ENCODE measurements at places on chromosomes 7 and 10. TPM values are rescaled to one million over a fixed set of nuclear protein-coding genes. Genes with fewer than 3 reads are reported as not detected.

DNA sequence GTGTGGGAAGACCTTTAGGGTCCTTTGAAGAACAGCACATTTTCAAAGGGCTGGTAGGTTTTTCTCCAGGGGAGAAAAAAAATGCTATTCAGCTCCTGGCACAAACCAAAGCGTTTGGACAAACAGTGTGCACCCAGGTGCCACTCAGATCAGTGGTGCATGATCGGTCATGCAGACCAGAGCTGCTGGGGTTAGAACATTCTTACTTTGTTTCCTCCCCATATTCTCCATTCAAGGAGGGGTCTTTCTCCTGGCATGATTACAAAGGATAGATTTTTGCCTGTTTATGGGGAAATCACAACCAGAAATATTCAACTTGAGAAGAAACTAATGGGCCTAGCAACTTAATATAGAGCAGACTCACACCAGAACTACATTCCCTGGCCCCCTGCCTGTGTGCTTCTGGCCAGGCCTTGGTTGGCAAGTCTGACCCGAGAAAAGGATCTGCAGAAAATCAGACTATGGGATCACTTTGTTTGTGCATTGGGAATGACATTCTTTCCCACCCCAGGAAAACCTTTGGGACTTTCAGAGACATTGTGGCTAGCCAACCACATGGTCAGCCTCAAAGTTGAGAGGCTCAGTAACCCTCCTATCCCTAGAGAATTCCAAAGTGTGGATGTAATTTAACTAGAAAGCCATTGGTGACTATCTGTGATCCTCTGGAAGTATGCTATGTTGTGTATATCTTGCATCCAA lies 82.3 kb upstream of the FGL2 start:
- no peak for DNase-seq

DNA sequence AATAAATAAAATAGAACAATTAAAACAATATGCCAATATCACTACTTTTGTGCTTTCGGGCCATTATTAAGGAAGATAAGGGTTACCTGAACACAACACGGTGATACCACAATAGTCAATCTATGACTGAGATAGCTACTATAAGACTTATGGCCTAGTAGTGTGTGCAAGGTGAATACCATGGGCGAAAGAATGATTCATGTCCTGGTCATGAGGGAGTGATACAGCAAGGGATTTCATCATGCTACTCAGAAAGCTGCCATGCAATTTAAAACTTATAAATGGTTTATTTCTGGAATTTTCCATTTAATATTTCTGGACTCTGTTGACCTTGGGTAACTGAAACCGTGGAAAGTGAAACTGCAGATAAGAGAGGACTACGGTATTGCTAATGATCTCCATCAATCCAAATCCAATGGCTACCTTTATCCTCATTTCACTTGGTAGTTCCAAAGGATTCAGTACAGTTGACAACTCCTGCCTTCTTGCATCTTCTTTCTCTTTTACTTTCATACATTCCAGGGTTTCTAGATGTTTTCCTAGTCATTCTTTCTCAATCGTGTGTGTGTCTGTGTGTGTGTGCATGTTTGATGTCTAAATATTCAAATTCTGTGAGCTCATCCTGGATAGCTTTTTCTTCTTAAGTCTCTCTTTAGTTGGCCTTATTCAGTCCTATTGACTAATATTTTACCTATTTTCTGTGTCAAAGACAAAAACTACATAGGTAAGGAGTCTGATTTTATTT lies 100.5 kb upstream of the MAGI2 start:
- DNase-seq, result peak; percentile 27

DNA sequence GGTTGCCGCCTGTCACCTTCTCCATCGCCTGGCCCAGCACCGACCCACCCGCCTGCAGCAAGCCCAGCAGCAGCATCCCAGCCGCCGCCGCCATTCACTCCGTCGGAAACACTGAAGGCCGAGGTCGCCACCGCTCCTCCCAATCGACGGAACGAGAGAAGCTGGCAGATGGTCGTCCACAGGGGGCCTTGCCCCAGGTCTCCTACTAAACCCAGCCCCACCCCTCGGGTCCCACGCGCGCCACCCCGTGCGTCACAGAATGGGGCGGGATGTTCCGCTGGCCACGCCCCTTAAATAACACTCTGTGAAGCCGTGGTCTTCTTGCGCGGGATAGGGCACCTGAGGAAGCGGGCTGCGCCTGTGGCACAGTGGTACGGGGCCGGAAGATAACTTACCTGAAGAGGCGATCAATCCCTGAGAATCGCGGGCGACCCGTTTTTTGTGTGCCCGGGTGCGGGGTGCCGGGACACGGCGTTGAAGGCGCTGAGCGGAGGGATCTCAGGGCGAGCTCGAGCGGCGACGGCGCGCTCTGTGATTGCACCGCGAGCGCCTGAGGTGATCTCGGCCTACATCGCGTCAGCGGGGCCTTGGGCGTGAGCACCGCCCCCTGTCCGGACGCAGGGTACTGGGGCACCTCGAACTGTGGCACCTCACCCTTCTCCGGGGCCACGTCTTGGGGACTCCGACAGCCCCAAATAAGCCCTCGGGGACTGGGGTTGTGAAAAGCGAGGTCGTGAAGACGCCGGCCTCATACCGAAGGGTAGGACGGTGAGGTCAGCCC lies at the start of gene CYP51A1:
TSS of gene CYP51A1 (minus strand) at position 207 of the 781 bp plus-strand sequence. CDS start at position 94, 113 bp downstream.
- DNase-seq, result peak; percentile 89

GRCh38 chr10:17850501-17850900 lies 41.4 kb downstream of the MRC1 start:
- no peak for DNase-seq

- peak; percentile 36 for DNase-seq
These were observed 980 bp downstream of the FHIP2A start for GRCh38 chr10:114822444-114823076.

DNA sequence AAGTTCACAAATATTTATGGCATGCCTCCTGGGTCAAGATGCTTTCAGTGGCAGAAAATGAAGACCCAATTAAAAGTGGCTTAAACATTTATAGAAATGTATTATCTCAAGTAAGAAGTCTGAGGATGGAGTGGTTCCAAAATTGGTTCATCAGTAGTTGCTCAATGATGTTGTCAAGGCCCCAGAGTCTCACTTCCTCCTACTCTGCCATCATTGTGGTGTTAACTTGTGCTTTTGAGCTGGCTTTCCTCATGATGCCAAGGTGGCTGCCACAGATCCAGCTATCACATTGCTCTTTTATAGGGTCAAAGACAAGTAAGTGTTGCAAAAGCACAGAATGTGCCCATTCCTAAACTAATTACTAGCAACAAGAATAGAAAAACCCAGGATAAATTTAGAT lies 404.6 kb upstream of the NRP1 start:
- DNase-seq, result no peak

DNA sequence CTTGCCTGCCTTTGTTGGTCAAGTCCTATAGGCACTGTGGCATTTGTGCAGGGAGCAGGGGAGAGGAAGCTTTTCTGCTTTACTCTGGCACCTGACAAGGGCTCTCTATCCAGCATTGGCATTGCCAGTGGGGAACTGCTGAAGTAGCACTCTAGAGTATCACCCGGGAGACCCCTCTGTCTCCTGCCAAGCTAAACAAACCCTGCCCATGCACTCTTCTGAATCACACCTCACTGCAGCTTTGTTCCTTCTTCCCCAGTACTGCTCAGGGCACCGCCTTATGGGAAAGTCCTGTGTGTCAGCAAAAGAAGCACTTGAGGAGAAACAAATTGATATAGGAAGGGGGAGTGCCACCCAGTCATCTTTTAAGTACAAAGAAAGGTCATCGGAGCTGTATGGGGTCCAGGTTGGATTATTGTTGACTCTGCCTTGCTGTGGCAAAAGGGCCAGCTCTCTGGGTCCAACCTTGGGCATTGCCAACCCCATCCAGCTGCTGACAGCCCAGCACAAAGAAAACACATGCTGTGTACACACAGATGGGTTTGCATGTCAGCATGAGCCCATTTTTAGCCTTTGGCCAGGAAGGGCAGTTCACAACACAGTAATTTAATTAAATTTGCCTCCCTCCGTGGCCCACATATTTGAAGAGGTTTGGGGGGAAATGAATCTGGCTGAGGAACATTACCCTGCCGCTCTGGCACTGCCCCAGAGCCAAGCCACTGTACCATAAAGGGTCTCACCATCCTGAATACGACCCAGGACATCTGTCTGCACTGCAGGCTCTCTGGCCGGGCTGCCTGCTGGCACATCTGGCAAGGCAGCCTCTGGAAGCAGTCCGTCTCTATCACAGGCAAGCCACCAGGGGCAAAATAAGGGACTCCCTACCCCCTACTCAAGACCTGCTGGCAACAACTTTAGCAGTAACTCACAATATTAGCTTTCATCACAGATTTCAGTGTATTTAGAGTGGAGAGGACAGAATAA lies 13.1 kb downstream of the LRRC4 start:
- peak; percentile 94 for DNase-seq

- peak; percentile 64 for DNase-seq
These were observed 55.8 kb upstream of the CDCA7L start for GRCh38 chr7:22001345-22002004.

DNA sequence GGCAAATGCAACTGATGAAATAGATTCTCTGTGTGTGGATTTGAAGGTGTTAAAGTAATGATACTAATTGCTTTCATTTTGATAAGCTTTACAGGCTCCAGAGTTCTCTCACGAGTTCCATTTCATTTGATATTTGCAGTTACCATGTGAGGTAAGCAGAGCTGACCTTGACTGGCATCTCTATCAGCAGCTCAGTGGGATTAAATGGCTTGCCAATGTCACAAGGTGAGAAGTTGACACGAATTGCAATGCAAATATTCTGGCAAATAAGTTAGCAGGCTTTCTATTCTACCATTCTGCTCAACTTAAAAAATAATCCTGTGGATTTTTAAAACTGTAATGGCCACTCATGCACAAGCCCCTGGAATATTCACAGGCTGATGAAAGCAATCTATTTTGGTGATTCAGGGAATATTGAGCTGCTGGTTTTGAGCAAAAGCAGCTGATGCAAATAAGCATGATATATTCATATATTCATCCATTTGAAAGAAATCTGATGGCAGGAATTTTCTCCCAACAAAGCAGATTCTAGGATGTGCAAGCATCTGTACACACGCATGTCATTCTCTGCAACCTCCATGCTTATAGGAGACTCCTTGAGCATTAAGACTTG lies 64.5 kb upstream of the ANKRD1 start:
- no peak for DNase-seq

DNA sequence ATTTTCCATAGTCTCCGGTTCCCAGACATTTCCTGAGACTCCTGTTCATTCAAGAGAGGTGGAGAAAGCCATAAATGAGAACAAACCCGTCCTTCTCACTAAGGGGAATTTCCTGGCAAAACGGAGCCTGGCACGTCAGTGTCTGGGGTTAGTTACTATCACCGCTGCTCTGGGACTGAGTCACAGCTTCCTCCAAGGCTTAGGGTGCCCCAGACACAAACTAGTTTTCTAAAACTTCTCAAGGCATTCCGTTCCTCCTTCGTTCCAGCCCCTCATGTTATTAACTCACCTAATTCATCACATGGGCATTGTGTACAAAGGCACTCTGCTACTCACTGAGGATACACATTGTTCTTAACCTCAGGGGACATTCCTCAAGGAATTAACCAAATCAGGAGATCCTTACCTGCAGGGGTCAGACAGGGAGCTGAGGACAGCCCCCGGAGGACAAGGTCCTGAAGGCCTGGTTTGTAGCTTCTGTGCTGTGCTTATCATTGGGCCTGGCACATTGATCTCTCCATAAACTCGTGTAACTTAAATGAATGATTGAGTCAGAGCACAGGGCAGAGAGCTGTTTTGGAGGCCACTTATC lies 103.0 kb upstream of the KLF6 start:
- peak; percentile 89 for DNase-seq

DNA sequence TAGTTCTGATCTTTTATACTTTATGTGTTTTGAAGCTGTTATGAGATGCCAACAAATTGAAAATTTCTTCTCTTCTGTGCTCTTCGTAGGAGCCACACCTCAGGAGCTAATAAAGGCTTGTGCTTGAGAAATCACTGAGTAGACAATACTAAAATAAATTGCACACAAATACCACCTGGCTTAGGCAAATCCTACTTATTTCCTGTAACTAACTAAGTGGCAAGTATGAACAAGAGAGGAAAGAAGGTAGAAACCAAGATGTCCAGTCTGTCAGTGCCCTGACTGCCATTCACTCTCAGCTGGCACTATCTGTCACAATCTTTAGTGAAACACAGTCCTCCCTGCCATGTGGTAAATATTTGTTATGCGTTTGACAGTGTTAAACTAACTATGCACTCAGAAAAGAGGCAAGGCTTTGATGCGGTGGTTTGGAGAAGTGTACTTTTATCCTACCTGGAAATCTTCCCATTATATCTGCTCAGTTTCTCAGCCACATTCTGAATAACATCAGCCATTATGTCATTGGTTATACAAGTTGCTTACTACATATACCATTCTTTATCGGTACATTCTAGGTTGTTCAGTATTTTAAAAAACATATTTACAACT lies 293.4 kb upstream of the VWC2 start:
- no peak for DNase-seq

DNA sequence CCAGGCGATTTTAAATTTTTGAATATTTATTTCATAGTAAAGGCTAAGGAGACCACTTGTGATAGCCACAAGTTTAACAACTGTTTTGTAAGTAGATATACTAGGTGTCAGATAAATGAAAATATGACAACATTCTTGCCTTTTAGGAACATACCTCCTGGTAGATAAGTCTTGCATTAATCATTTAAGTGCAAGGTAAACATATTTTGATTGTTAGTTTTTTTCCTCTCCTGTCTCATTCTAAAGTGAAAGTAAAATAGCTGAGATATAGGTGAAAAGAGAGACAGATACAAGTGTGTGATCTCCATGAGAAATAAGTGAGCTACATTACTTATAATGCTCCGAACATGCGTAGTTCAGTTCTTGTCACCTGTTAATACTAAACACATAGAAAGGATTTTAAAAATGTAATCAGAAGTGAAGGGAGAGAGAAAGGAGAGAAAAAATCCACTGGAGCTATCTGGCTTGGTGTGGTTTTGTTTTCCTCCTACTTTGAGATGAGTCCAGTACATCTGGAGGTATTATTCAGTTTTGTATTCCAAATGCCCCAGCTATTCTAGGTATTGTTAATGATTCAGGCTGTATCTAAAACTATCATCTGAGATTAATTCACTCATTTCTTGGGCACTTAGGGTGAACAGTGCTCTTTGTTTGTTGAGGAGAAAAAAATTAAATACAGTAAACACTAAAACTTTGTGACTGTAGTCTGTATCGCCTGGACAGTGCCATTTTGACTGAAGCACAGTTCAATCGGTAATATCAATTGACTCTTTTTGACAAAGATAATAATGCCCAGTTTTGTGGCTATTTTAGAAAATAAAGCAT lies 21.2 kb downstream of the GLCCI1 start:
- no peak for DNase-seq

GRCh38 chr7:94335586-94335985 lies 59.1 kb upstream of the COL1A2 start:
- DNase-seq, result no peak

SPDYE6 gene
- total RNA-seq, result not detected

EFCAB10 gene
- not detected for total RNA-seq

SAMD9L gene
- total RNA-seq, result 13.5 TPM

RADIL gene
- 0.40 TPM for total RNA-seq

BLNK gene
- not detected for total RNA-seq

SCART1 gene
- 0.40 TPM for total RNA-seq
